ENCODE measurements at places on chromosomes 1 and 21.

GRCh38 chr1:197673292-197673691, 102.0 kb downstream of the DENND1B start:
- no peak for DNase-seq

- DNase-seq, result no peak
Observed at GRCh38 chr1:160747717-160748116, 8.7 kb downstream of the SLAMF7 start.

GRCh38 chr1:203172184-203173010, 3.2 kb downstream of the MYBPH start:
- DNase-seq, result no peak

DNA sequence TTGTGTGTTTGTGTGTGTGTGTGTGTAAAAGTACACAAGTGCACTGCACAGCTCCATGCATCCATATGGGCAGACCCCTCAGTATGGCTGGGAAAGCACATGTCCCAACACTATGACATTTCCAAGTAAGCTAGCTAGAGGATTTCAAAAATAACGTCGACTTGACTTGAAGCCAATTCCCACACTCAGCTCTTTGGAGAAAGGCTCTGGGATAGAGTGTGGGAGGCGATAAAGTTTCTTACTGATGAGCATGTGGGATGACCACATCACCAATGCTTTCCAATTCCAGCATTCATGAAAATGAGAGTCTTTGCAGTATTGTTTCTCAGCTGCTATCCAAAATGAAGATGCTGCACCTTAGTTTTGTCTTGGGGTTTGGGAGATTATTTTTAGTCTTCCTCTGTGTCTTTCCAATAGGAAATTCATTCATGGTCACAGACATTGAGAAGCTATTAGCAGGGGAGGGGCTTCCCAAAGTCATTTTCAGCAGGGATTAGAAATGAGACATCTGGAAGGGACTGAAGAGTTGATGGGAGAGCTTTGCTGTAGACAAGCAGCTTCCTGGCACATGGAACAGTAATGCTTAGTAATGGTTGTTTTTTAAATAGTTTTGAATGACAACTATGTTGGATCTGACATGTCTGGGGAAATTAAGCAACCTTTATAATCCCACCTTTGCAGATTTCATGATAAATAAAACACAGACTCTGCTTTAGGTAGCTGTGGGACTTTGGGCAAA, 143.5 kb downstream of the ASTN1 start:
- DNase-seq, result no peak

- no peak for DNase-seq
Observed at GRCh38 chr1:193437785-193438184, 251.4 kb upstream of the B3GALT2 start.

GRCh38 chr1:53765657-53766056, 26.7 kb upstream of the GLIS1 start:
- no peak for DNase-seq

GRCh38 chr1:91540910-91541309, 40.3 kb downstream of the CDC7 start:
- DNase-seq, result no peak

Data from stimulated activated CD4-positive, alpha-beta T cell treated with anti-CD3 and anti-CD28 coated beads, Interleukin-1b, Interleukin-23, amount 100 ng/mL, for 1 hour (primary cell).